Stimulated activated CD8-positive, alpha-beta memory T cell treated with anti-CD3 and anti-CD28 coated beads, Interleukin-15, amount 100 ng/mL, for 48 hours (primary cell): ENCODE measurements at places on chromosomes 12 and 14.

- no peak for DNase-seq
Observed at GRCh38 chr14:21090940-21091663, 7.4 kb downstream of the ZNF219 start.

DNA sequence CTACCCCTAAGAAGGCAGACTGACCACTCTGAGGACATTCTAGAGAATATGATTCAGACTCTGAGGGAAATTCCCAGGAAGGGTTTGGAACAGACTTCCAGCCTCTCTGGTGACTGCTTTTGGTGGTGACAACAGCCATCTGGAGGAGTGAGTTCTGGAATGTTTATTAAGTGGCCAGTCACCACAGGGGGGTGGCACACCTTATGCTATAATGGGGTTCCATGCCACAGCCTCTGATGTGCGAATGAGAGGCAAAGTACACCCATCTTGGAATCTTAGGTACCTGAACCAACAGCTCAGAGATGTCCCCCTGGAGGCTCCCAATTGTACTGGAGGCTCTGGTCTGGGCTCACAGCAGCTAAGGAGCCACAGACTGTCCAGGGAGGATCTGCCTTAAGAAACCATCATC is 9.5 kb upstream of the TINF2 start:
- no peak for DNase-seq

GRCh38 chr14:35248476-35248788 is 43.8 kb upstream of the PSMA6 start:
- no peak for DNase-seq

DNA sequence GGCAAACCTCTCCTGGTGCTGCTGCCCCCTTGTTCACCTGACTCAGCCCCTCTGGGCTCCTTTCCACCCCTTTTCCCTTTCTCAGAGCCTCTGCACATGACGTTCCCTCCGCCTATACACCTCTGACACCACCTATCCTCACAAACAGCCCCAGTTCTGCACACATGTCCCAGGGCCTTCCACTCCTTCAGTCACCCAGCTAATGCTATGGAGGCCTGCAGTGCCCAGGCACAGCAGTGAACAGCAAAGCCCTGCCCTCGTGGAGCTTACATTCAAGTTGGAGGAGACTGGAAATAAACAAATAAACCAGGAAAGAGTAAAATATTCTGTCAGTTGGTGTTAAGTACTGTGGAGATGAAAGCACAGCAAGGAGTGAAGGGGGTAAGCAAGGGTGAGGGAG is 38.5 kb upstream of the MDM1 start:
- DNase-seq, result no peak

DNA sequence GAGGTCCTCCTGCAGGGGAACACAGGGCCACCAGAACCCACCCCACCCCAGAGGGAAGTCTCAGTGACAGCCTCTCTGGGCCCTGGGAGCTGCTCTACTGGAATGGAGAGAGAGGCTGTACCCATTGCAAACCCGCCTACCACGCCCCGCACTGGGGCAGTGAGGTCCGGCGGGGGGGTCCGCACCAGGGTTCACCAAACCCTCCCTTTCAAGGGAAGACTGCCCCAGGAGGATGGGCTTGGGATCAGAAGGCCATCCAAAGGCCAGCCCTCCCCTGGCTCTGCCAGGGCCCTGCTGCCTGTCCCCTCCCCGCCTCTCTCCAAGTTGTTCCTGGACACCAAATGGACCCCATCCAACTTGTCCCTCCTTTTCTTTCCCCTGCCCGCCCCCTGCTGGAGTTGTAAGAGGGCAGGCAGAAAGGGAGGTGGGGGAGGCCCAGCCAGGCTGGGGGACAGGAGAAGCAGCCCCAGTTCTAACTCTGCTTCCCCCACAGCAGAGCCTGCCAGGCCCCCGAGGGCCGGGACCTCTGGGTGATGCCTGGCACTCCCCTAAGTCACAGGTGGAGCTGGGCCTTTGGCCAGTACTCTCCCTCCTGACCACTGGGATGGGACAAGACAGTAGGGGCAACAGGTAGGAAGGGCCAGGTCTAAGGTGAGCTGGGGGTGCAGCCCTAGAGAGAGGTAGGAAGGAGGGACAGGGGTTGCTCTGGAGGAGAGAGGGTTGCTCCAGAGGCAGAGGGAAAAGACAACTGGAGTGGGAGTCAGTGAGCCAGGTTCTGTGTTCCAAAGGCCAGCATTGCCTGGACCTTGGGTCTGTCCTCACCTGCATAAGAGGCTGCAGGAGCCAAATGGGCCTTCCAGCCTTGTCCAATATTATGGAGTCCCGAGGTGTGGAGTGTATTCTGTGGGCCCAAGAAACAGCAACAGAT is 3.2 kb upstream of the DIO3 start:
- DNase-seq, result no peak

- DNase-seq, result no peak
Observed at GRCh38 chr12:2251526-2252209, 198.9 kb downstream of the CACNA1C start.

DNA sequence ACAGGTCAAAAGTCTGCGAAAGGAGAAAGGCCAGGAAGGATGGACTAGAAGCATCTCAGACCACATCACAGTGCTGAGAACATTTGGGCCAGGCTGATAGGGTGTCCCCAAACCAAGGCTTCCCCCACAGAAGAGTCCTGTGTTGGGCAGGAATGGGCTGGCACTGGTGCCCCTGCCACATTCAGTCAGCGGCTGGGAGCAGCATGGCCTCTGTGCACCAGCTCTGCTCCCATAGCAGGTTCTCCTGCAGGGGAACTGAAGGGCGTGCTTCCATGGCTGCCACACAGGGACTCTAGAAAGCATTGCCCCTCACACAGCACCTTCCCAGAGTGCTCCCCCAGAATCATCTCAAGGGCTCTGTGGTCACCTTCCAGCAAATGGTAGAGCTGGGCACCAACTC is 17.5 kb downstream of the EVL start:
- DNase-seq, result no peak

GRCh38 chr12:58922849-58923248 is 2.5 kb upstream of the LRIG3 start:
- no peak for DNase-seq

DNA sequence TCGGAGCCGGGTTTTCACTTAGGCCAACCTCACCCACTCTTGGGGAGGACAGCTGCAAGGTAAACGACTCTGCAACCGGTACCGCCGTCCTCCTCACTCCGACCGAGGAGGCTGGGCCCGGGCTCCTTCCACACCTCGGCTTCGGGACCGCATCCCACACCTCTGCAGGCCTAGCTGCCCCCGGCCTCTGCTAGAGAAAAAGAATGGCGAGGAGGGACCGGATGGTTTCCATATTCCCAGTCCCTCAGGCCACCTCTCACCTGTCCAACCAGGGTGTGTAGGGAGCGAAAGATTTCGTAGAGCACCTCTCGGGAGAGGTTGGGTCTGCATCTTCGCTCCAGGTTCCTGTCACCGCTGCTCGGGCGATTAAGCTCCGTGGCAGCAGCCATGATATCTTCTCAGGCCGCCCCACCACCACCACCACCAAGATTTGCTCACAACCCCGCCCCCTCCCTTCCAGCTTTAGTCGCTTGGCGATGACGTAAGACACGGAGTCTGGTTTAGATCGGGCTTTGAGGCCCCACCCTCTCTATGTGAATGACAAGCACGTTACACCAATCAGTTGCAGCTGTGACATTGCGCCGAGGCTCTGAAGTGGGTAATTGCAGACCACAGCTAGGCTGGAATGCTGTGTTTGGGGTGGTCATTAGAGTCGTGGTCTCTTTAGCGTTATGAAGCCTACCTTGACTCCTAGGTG is at the start of gene MBIP:
TSS of gene MBIP (minus strand) at position 438 of the 697 bp plus-strand sequence. CDS start at position 389, 49 bp downstream.
- DNase-seq, result peak; percentile 84

DNA sequence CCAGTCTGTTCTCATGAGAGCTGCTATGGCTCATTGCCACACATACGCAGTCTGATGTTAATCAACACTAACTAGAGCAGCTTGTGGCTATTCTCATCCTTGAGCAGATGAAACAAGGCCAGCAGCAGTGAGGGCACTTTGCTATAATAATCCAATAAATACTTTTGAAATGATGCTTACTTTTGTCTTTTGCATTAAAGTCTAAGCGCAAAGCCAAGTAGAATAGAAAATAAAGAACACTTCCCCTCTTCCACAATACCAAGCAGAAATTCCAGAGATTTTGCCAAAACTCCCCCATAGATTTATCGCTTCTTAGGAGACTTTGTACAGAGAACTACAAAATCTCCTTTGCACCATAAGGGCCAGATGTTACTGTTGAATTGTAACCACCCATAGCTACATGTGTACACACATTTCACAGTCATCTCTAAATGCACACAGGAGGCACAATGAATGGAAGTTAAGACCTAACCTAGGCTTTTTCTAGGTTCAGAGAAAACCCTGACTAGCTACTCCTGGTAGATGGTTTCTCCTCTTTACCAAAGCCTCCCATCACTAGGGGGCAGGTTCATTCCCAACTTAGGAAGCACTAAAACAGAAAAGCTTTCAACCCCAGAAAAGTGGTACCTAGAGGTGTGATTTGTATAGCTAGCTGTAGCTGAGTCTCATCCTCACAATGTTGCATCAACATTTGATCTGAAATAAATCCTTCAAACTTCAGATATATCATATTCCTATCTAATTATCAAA is 119.3 kb downstream of the HMGA2 start:
- no peak for DNase-seq

DNA sequence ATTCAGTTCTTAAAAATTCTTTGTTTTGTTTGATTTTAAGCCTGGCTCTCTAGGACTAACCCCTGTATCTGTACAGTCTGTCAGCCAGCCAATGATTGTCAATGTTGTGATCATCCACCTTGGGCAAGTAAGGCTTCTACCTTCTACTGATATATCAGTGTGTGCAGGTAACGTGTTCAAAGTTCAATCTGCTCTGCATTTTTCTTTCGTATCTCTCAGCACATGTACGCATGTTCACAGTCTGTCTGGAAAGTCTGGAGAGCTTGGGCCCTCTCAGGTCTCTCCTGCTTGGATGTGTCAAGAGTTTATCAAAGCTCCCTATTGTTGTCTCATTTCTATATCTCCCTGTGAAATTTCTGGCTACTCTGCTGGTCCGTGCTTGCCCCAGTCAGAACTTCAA is 138.6 kb upstream of the VRK1 start:
- DNase-seq, result no peak

DNA sequence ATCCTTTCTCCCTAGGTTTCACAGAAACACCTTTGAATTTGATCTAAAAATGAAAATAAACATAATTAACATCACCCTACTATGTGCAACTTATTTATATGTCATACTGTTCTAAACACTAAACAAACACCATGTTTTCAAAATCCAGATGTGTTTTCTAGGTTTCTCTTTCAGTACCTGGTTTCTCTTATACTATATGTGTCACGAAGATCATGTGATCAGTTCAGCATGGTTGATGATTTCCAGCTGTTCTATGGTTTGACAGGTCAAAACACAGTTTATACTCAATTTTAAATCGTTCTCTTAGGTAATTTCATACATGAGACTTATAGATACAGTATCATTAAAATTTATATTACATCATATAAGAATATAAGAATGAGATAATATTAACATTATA is 373.1 kb downstream of the SOX5 start:
- no peak for DNase-seq

DNA sequence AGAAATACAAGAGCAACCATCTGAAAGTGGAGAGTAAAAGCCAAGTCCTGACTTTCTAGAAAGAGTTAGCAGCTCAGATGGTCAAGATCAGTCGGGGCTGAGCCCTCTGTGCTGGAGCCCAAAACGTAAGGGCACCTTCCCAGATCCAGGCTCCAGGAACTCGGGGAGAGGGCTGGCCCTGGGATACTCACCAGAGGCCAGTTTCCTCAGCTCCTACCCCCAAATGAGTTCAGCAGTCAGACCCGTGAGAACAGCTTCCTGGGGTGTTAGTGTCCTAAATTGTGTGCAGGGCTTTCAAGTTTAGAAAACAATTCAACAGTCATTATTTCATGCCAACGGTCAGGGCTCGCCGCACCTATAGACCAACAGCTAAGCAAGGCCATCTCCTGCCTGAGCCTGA is 147.6 kb upstream of the FKBP4 start:
- no peak for DNase-seq

DNA sequence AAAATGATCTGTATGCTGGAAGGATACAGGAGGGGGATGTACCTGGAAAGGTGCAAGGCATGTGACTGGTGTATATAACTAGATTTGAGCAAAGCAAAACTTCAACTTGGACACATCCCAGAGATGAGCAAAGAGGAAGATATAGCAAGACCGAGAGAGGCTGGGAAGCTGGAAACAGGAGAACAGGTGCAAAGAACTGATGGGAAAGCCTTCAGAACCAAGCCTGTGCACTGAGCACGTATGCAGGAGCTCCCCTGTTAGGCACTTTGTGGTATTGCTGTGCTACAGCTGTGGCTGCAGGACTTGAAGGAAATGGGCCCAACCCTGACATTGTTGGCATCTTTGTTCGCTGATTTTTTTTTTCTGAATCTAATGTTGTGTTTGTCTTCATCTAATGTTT is 120.7 kb upstream of the PWP1 start:
- no peak for DNase-seq

GRCh38 chr12:122886851-122887818 is 8.8 kb downstream of the VPS37B start:
- DNase-seq, result peak; percentile 57

DNA sequence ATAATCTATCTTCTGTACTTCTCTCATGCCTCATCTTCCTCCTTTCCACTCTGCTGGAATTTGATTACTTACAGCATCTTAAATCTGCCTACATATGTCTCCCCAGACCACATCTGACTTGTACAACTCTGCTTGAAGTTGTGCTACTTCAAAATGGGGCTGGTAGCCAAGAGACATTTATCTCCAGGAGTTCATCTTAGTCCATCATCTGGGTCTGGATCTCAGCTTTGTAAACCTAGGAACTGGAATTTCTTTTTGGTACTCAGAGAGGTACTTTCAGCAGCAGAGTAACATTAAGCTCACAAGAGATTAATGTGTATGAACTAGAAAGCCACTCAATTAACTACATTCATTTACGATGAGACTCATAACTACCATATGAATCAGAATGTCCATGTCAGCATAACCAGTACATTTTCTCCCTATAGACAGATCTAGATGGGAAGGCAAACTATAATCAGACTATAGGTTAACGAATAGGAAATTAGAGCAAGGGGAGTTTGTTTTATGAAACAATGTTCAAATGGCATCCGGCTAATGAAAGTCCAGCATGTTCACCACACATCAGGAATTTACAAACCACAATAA is 178.8 kb downstream of the CEP128 start:
- no peak for DNase-seq

DNA sequence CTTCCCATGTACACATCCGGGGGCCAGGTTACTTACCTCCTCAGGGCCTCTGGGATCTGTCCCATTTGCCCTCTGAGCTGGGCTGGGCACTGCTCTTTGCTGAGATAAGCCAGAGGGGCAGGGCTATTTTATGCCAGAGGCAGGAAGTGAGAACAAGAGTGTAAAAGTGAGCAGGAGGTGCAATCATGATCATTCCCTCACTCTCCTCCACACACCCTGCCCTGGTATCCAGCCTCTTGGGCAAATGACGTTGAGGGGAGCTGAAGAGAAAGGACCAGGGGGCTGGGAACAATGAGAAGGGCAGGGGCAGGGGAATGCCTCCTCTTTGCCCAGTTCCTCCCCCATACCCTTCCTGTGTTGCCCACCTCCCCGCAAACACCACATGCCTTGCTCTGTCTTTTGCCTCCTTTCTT is 4.2 kb downstream of the LPAR5 start:
- no peak for DNase-seq
